ENCODE measurements at places on chromosomes 1 and 21.

DNA sequence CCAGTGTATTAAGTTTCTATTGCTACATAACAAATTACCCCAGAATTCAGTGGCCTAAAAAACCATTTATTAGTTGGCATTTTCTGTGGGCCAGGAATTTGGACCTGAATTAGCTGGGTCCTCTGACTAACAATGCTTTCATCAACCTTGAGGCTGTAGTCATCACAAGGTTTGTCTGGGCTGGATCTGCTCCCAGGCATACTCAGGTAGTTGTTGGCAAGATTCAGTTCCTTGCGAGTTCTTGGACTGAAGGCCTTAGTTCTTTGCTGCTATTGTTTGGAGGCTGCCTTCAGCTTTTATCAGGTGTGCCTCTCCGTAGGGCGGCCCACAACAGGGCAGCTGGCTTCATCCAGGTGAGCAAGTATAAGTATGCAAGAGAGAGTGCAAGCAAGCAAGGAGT is 31.4 kb upstream of the DEPDC1 start:
- DNase-seq, result no peak

DNA sequence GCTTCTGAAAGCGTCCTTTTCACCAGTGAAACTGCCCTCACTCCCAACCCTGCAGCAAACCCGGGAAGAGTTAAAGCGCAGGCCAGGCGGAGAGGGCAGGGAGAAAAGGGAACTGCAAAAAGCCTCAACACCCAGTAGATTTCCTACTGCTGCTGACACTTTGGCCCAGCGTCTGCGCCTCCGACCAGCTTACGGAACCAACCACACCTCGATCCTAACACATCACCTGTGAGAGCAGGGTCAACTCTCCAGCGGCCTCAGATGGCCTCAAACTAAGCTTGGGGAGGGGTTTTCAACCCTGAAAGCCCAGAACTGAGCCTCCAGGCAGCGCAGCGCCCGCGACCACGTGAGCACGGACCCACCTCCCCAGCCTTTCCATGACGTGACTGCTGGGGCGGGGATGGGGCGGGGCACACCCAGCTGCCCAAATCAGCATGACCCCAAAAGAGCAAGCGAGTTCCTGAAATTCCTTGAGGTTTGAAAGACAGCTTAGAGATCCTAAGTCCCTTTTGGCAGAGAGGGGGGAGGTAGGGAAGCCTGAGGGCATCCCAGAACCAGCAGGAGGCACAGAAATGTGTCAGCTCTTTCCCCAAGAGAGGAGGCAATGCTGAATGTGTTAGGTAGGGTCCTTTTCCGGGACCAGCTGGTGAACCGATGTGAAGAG is 59.1 kb downstream of the ITPKB start:
- peak; percentile 79 for DNase-seq

- DNase-seq, result no peak
Measured at GRCh38 chr1:212291505-212292134, 6.4 kb downstream of the PPP2R5A start.

GRCh38 chr1:113876176-113876575 is 4.7 kb upstream of the PTPN22 start:
- DNase-seq, result no peak

GRCh38 chr1:19072285-19072981 is 116.0 kb upstream of the IFFO2 start:
- DNase-seq, result no peak

DNA sequence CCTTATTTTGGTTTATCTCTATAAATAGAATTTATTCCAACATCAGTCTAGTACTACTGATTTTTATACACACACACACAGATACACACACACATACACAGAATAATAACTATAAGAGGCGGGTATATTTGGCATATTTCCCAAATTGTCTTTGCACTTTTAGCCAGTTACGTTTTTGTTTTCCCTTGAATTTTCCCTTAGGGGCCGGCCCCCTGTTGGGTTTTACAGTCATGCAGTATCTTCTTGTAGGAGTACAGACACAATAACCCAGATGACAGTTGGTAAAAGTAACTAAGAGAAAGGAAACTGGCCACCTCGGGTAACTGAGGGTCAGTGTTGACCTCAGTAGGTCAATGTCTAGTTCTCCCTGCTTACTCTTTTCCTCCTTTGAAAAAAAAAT is 50.9 kb downstream of the DISP1 start:
- DNase-seq, result no peak

DNA sequence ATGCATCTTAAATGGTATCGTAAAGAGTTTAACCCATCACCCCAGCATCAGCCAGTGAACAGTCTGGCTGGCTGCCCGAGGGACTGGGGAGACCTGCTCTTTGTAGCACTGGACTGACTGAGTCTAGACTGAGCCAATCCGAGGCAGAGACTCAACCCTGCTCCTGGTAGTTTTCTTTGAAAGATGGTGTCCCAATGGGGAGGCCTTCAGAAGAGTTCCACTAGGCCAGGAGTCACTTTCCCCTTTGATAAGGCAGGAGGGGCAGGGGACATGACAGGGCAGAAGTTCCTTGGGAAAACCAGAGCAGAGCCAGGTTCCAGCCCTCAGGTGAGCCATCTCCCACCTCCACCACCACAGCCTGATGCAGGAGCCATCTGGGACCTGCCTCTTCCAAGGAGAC is 203.5 kb downstream of the CAMTA1 start:
- DNase-seq, result no peak

GRCh38 chr1:248807067-248807737 is 18.5 kb downstream of the SH3BP5L start:
- DNase-seq, result no peak

DNA sequence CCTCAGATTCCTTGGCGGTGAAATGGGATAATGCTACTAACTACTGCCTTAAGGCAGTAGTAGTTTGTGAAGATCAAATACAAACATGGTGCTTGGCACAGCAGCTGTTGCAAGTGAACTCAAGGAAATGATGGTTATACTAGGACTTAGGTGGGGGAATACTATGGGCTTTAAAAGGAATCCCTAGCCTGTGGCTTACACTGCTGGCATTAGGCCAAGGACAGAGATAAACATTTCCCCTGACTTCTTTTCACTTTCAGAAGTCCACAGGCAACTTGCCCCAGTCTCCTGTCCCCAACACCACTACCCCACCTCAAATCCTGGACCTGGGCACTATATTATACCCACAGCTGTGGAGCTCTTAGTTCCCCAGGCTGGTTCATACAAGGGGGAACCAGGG is 13.1 kb upstream of the VAMP4 start:
- DNase-seq, result no peak

- DNase-seq, result no peak
Measured at GRCh38 chr1:110554871-110555801, 36.2 kb upstream of the KCNA10 start.

- no peak for DNase-seq
Measured at GRCh38 chr1:159973350-159973940, 19.4 kb upstream of the SLAMF9 start.

- DNase-seq, result no peak
Measured at GRCh38 chr1:175733722-175734121, 9.7 kb downstream of the TNR start.

- DNase-seq, result no peak
Measured at GRCh38 chr1:62295921-62296491, 23.2 kb downstream of the KANK4 start.

DNA sequence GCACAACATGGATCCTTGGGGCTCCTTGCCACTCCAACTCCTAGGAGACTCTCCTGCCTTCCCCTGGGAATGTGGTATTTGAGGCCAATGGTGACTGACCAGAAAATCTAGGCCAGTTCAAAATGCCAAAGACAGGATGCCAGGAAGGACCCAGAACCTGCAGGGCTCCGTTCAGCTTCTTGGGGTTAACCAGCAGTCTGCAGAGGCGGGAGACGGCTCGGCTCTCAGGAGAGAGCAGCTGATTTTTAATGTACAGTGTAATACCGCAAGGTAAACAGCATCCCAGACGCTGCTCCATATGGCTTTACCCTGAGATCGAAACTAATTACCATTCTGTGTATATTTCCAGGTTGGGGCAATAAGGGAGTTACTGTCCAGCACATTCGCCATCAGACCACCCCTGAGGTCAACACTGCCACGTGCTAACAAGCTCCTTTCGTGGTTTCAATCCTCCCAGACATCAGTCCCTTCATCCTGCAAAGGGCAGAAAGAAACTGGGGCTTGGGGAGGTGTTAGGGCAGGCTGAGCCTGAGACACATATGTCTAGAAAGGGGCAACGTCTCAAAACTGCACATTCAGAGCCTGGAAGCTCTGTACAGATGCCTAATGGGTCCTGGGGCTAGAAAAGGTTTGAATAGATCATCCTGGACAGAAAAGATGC is 16.7 kb downstream of the ITPKB start:
- no peak for DNase-seq

- no peak for DNase-seq
Measured at GRCh38 chr1:62237361-62237760, 42.7 kb downstream of the L1TD1 start.

GRCh38 chr1:21899987-21900386 is 37.1 kb downstream of the HSPG2 start:
- no peak for DNase-seq

- no peak for DNase-seq
Measured at GRCh38 chr1:201697174-201697573, 131.8 kb upstream of the IPO9 start.

- no peak for DNase-seq
Measured at GRCh38 chr21:41397471-41397891, 28.6 kb upstream of the MX1 start.

DNA sequence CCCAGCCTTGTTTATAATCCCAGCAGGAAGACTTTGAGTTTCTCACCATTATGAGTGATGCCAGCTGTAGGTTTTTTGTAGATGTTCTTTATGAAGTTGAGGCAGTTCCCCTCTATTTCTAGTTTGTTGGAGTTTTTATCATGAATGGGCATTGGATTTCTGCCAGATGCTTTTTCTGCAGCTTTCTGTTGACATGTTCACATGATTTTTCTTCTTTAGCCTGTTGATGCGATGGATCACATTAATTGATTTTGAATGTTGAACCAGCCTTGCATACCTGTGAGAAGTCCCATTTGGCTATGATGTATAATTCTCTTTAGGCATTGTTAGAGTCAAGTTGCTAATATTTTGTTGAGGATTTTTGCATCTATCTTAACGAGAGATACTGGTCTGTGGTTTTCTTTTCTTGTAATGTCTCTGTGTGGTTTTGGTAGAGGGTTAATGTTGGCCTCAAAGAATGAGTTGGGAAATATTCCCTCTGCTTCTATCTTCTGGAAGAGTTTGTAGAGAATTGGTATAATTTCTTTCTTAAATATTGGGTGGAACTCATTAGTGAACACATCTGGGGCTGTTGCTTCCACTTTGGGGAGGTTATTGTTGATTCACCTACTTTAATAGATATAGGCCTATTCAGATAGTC is 33.2 kb downstream of the ZBTB40 start:
- DNase-seq, result no peak

GRCh38 chr1:86430376-86430775 is 6.4 kb downstream of the CLCA2 start:
- no peak for DNase-seq

- DNase-seq, result no peak
Measured at GRCh38 chr1:64826991-64827390, 82.1 kb downstream of the RAVER2 start.

DNA sequence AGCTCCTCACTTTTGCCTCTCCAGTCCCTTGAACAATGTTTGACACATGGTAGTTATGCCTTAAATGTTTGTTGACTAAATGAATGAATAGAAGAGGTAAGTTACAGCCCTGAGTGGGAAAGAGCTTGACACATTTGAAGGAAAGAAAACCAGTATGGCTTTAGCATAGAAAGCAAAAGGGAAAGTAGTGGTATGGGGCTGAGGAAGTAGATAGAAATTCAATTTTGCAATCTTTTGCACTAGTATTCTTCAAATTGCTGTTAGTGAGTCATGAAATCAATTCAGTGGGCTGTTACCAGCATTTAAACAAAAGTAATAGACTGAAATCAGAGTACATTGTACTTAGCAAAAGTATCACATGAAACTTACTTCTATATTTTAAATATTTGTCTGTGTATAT is 21.1 kb downstream of the PLA2G4A start:
- DNase-seq, result no peak

GRCh38 chr1:77371396-77371795 is 89.6 kb downstream of the AK5 start:
- no peak for DNase-seq

DNA sequence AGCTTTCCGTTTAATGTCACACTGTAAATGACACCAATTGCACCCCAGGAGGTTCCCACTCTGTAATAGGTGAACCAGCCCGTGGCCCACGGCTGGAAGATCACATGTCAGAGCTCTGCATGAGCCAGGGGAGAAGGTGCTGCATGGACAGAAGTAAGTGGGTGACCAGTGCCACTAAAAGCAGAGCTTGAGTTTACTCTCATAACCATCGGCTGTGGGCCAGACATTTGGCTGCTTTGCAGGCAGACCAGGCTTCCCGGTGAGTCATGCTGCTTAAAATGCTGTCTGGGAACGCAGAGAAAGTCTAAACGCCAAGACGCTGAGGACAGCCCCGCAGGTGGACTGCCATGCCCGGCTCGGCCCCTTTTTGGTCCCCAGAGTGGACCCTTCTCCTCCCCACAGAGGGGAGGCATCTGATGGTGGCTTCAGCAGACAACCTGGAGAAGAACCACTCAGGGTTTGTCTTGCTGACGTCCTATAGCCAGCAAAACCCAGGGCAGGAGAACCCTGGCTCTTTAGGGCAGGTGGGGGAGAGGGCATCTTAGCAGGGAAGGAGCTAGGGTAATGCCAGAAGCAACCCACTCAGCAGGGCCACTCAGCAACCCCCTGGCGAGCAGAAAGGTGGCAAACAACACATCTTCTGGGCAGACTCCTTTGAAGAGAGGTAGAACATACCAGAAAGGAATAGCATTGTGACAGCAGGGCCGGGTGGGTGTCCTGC is 7.3 kb downstream of the KIAA2013 start:
- DNase-seq, result peak; percentile 97

GRCh38 chr1:174963529-174964125 is 36.1 kb upstream of the CACYBP start:
- DNase-seq, result no peak

GRCh38 chr1:8704866-8705506 is 112.5 kb downstream of the RERE start:
- no peak for DNase-seq

GRCh38 chr1:244862699-244863490 is 1.4 kb downstream of the HNRNPU start:
- DNase-seq, result peak; percentile 95

DNA sequence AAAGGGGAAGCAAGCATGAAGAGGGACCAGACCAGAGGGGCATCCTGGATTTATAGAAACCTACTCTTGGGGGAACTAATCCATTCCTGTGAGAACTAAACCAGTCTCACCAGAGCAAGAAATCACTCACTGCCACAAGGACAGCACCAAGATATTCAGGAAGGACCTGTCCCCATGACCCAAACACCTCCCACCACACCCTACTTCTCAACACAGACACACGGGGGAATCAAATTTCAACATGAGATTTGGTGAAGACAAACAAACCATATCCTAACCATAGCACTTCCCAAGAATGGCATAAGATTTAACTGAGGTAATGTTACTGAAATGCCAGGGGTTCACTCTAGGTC is 12.1 kb upstream of the POU2F1 start:
- DNase-seq, result no peak

All from gastrocnemius medialis (tissue), 4 donors.